ENCODE measurements at places on chromosomes 13 and 19. TPM values are rescaled to one million over a fixed set of nuclear protein-coding genes. Genes with fewer than 3 reads are reported as not detected.

- DNase-seq, result no peak
Observed at GRCh38 chr19:45439190-45439568, 15.5 kb upstream of the ERCC1 start.

Gene OR7D2
- not detected for total RNA-seq

Gene KISS1R
- not detected for total RNA-seq

Gene SOX1
- total RNA-seq, result not detected

Gene SERP2
- 1.5 TPM for total RNA-seq

Data from left lobe of liver (tissue), 2 donors.